RPMI7951 (cell line): ENCODE measurements at places on chromosomes 2 and 18. TPM values are rescaled to one million over a fixed set of nuclear protein-coding genes. Genes with fewer than 3 reads are reported as not detected.

- DNase-seq: no peak
These were observed 397.9 kb upstream of the HNMT start for GRCh38 chr2:137566387-137566786.

GRCh38 chr18:79515944-79516351, 120.2 kb downstream of the NFATC1 start:
- no peak for DNase-seq

GRCh38 chr2:10300328-10300920, 2.3 kb upstream of the HPCAL1 start:
- no peak for DNase-seq

DNA sequence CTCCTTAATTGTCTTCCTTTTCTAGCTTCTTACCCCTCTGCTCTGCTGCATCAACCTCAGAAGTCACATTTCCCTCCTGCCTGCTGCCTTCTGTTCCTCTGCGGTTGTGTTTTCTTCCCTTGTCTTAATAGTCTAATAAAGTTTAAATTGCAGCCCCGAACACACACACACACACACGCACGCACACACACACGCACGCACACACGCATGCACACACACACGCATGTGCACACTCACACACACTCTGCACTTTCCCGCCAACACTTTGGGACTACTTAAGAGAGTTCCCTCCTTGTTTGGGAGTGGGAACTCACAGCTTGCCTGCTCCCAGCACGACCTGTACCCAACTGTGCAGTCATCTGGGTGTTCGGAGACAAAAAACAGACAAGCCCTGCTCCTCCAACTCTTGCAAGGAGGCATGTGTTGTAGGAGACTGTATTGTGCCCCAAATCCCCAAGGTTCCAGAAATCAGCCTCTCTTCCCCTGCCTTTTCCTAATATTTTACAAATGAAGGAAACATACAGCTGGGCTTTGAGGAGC, 99.1 kb downstream of the SETBP1 start:
- DNase-seq: no peak

DNA sequence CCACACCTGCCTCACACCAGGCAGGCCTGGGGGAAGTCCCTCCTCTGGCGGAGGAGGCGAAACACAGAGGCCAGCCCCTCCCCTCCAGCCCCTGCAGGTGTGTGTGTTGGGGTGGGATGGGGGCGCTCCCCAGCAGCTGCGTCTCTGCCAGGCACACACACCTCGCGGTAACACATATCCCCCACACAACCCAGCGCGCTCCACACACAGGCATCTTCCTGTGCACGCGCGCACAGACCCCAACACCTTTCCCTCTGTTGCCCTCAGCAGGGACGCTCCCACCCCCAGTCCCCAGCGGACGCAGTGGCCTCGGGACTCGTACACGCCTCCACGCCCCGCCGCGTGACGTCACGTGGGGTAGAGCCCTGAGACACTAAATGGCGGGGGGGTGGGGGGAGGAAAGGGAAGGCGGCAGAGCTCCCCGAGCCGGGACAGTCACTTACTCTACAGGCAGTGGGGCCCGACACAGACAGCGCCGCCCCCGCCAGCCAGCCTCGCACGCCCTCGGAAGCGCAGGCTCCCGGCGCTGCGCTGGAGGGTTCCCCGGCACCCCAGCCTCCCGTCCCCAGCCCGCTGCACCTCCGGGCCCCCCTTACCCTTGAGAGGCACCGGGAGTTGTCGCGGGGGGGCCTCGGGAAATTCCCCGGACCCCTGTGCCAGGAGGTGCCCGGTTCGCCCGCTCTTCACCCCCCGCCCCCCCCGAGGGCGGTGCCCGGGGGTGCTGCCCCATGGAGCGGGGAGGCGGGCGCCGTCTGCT, at the start of gene WNT10A:
Gene WNT10A, plus strand, starts transcription at position 751 of the 757 bp plus-strand sequence. CDS start 144 bp downstream, outside the sequence.
- no peak for DNase-seq

- DNase-seq: peak; percentile 77
These were observed 24.9 kb downstream of the MYO7B start for GRCh38 chr2:127560201-127560930.

- DNase-seq: no peak
These were observed 118.4 kb upstream of the NABP1 start for GRCh38 chr2:191559569-191559968.

DNA sequence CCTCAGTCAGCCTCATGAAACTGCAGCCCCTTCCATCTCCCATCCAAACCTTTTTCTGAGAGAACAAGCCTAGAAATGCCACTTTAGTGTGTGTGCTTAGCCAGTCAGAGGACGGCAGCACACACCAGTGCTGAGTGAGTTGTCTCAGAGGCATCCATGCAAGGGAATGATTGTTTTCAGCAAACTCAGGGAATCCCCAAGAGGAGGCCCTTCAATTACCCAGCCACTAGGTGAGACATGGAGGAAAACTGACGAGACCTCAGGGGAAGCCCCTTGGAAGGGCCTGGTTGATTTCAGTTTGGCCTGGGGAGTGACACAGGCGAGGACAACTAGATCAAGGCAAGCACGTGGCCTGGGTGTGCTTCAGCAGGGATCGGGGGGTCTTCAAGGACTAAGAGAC, 49.7 kb downstream of the APOB start:
- DNase-seq: no peak

DNA sequence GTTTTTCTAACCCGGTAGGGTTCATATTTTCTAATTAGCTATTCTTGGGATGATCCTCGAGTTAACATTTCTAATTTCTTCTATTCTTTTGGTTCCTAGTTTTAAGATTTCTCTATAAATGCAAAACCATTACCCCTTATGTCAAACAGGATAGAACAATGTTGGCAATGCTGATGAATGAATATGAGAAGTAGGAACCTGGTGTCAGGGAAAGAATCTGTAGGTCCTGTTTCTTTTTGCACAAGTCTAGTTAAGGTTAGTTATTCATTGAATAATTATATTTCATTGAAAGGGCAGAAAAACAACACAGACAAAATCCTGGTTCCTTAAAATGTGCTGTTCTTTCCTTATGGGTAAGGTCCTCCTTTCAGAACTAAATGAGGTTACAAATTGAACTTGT, 766.4 kb upstream of the FAM98A start:
- DNase-seq: no peak

GRCh38 chr2:233473386-233473791, 93.2 kb downstream of the USP40 start:
- DNase-seq: no peak

DNA sequence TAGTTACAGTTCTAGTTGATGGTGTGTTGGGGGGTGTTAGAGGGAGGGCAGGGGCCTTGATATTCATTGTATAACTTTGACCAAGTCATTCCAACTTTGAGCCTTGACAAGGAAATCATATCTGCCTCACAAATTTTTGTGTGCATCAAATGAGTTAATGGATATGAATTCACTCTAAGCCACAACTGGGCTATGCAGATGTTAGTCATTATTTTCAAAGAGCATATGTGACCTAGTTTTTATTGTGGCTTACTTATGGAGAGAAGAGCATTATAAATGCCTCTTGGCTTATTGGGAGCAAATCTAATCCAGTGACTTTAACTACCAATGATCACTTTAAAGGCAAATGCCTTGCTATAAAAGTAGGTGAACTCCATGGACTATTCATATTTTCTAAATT, 250.2 kb downstream of the LPIN1 start:
- DNase-seq: peak; percentile 79

- DNase-seq: no peak
These were observed 6.5 kb downstream of the LPIN1 start for GRCh38 chr2:11752906-11753305.

GRCh38 chr2:1754046-1754445, 9.7 kb upstream of the PXDN start:
- DNase-seq: no peak

DNA sequence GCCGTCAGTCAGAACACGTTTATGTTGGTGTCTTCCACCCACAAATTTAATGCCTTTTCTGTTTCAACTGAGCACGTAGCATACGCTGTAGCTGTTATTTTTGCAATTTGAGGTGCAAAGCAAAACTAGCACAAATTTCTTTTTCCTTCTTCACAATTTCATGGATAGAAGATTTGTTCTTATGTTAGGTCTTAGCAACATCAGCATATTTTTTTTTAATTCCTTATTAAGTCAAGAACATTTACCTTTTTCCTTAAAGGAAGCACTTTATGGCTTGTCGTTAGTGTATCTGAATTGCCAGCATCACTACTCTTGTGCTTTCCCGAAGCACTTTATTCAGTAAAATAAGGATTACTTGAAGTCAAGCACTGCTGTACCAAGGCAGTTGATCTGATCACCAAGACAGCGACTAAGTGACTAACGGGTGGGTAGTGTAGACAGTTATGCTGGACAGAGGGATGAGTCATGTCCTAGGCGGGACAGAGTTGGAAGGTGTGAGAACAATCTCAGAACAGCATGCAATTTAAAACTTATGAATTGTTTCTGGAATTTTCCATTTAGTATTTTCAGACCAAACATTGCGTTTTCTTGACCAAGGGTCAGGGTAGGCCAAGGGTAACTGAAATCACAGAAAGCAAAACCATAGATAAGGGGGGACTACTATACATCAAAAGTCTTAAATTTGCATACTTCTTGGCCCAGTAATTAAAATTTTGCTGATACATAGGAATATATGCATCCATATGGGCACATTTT, 13.3 kb downstream of the BABAM2 start:
- DNase-seq: peak; percentile 85

DNA sequence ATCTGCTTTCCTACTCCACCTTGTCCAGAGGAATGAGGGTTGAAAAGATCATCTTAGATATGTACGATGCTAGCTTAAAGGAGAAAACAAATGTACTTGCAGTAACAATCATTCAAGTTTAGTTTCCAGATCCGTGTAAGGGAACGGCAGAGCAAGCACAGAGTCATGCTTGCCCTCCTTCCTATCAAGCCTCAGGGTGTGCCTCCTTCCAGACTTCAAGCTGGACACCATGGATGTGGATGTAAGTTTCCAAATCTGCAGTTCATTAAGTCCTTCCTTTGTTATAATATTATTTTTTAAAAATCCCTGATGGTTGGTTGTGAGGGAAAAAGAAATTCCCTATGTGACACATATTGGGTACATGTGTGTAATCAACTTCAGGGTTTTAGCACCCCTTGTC, 238.9 kb upstream of the NT5C1B start:
- DNase-seq: no peak

DNA sequence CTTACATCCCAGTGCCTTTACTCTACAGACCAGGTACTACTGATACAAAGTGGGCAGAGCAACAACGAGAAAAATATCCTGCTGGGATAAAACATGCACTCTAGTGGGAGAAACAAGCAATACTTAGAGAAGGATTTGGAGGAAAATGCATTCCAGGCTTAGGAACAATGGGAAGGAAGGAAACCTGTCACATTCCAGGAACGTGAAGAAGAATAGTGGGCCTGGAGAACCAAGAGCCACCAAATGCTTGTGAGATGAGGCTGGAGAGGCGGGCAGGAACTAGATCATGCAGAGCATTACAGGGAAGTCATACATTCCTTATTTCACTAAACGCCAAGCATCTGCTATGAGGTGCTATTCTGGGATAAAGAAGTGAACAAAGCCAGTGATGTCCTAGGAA, 342.3 kb downstream of the DCC start:
- DNase-seq: no peak

DNA sequence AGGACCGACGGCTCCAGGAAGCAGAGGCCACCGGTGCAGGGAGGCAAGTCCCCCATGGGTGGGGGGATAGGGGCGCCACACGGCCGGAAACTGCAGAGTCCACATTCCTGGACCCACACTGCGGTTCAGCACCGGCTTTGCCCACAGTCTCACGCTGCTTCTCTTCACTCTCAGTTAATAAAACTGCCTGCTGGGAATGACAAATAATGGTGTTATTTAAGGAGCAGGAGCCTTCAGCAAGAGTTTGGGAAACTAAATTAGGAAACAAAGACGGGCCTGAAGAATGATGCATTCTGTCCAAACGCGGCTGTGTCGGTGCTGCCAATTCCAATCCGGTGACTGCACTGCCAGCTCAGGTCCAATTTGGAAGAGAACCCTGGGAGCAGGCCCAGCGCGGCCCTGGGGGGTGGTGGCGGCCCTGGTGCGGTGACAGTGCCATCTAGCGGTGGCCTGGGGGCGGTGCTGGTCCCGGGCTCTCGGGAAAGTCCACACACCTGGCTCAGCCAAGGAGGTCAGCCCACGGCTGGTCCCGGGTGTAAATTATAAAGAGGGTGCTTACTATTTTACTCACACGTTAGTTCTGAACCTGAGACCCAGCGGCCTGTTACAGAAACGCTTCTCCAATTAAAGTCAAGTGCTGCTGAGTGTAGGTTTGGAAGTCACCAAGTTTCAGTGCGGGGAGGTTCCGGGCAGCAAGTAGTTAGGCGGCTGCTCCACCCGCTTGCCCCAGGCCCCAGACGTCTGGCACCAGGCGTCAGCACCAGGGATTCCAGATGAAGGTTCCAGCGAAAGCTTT, 73.1 kb upstream of the PXDN start:
- DNase-seq: peak; percentile 98

DNA sequence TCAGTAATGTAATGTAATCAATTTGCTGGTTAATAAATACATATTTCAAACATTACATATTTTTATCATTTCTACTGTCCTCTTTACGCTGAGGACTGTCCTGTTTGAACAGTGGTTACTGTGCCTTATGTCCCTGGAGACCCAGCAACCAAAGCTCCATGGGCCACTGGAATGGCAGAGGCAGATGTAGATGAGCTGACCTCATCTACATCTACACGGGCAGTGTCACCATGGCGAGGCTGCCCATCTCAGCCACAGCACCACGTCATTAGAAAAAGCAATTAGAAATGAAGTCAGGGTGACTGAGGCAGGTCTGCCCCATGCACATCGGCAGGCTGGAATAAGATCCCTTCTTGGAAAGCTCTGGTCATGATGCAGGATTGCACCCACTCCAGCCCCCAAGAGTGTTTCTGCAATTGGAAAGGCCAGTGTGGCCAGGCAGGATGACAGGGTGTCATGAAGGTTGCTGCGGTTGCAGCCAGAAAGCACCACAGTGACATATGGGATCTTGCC, 237.5 kb downstream of the NDUFA10 start:
- DNase-seq: no peak

DNA sequence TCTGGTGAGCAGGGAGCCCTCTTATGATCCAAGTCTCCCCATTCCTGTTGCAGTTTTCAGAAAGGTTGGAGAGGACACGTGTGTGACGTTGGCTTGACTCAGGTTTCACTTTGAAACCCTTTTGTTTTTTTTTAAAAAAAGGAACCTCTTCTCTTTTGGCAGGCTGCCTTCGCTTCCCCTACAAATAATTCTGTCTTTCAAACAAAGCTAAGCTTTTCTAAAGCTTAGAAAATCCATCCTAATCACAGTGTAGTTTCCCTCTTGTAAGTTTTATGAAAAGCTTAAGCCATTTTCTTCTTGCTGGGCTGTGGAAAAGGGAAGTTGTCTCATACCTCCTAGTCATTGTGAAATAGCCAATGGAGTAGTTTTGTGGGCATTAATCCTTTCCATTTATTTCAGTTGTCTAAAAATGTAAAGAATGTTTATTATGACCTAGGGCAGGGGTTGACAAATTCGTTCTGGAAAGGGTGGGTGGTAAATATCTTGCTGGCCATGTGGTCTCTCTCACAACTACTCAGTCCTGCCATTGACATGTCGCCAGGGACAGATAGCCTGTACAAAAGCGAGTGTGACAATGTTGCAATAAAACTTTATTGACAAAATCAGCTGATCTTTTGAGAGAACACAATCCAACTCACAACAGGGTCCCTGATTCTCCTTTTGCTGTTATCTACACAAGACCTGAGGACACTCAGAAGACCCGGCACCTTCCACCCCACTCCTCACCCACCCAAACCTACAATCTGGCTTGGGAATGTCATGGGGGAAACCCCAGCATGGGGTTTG, 878.8 kb downstream of the RNF144A start:
- DNase-seq: peak; percentile 18

Gene MREG
- total RNA-seq: 4.6 and 5.7 TPM in 2 replicates

Gene HOXD9
- total RNA-seq: 1.4 TPM in 2 replicates

Gene COLEC12
- 95.0 and 103 TPM in 2 replicates for total RNA-seq

Gene TEX44
- total RNA-seq: not detected in 2 replicates

Gene MERTK
- total RNA-seq: 0.10 TPM in 1 of 2 replicates, not detected in the other

Gene TBC1D8
- total RNA-seq: 8.0 and 14.5 TPM in 2 replicates
